ENCODE measurements at places on chromosomes 7 and 10.

DNA sequence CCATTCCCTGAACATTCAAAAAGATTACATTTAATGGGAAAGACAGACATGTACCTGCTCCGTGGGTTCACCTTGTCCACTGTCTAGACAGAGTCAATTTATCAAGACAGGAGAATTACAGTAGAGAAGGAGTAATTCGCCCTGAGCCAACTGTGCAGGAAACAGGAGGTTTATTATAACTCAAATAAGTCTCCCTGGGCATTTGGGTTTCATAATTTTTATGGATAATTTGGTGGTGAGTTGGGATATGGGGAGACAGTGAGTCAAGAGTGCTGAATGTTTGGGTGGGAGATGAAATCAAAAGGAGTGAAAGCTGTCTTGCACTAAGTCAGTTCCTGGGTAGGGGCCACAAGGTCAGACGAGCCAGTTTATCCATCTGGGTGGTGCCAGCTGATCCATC, 165.9 kb upstream of the NAMPT start:
- DNase-seq: no peak

GRCh38 chr7:93046641-93047040, 71.1 kb downstream of the SAMD9 start:
- no peak for DNase-seq

- DNase-seq: no peak
Measured at GRCh38 chr10:123309731-123310130, 155.5 kb downstream of the BUB3 start.

DNA sequence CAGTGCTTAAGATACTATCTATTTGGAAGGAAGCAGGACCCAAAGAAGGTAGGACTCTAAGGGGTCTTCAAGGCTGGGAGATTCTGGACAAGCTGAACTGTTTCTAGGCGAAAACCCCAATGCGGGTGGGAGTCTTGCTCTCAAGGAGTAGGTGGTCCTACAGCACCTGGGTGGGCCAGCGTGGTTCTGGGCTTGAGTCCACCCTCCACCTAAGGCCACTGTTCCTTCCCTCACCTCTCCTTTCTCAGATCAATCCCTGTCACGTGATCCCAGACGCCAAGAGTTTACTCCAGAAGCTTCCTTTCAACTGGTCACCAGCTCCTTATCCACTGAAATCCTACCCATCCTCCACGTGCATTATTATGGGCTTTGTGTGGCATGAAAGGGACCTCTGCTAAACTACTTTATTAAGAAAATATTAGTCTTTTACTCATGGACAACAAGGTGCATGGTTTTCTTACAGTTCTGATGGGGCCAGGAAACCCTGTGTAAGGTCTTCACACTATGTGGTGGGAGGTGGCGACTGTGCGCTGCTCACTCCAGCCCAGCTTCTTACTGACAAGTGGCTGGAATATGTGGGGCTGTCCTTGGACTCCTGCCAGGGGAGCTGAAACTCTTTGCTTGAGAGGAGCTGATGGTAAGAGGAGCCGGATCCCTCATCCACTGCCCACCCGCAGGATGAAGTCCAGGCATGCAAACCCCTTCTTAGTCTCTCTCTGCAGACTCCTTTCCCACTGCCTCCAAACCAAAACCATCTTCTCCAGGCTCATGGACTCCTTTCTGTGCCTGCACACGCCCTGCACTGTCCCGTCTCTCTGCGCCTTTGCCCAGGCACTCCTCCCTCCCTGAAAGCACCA, 1.6 kb downstream of the ZNF746 start:
- DNase-seq: no peak

- no peak for DNase-seq
Measured at GRCh38 chr10:83677795-83678194, 461.5 kb upstream of the GHITM start.

Measured in stimulated activated CD4-positive, alpha-beta T cell treated with anti-CD3 and anti-CD28 coated beads, Interleukin-2, amount 100 ng/mL, for 48 hours (primary cell).